H1 (cell line): ENCODE measurements at places on chromosomes 5 and 9.

- no peak for DNase-seq
- H3K36me3 ChIP-seq: no peaks in the 10 kb centered on the region
- no peak overlapping the region for H3K4me3 ChIP-seq
- H3K27me3 ChIP-seq: no peaks in the 10 kb centered on the region
- H3K27ac ChIP-seq: no peak overlapping the region
Observed at GRCh38 chr5:131528682-131529081, 106.3 kb downstream of the RAPGEF6 start.

GRCh38 chr9:136086213-136086881 is 8.7 kb downstream of the NACC2 start:
- H3K36me3 ChIP-seq: no peaks in the 10 kb centered on the region
- no peaks in the 10 kb centered on the region for H3K4me1 ChIP-seq
- no peak for DNase-seq
- H3K4me3 ChIP-seq: no peak overlapping the region
- no peak overlapping the region for H3K27ac ChIP-seq

GRCh38 chr5:146034127-146034526 is 71.2 kb downstream of the PLAC8L1 start:
- no peaks in the 10 kb centered on the region for H3K4me1 ChIP-seq
- no peak for DNase-seq
- H3K36me3 ChIP-seq: no peaks in the 10 kb centered on the region
- no peak overlapping the region for H3K27ac ChIP-seq

GRCh38 chr9:107260437-107261081 is 22.5 kb upstream of the RAD23B start:
- H3K4me3 ChIP-seq: no peak overlapping the region
- no peaks in the 10 kb centered on the region for H3K36me3 ChIP-seq
- DNase-seq: no peak
- H3K27me3 ChIP-seq: no peaks in the 10 kb centered on the region
- no peak overlapping the region for H3K27ac ChIP-seq

- no peaks in the 10 kb centered on the region for H3K27me3 ChIP-seq
- H3K27ac ChIP-seq: no peak overlapping the region
- no peak for DNase-seq
- H3K36me3 ChIP-seq: no peaks in the 10 kb centered on the region
- no peaks in the 10 kb centered on the region for H3K4me1 ChIP-seq
Observed at GRCh38 chr5:170011751-170012150, 31.5 kb upstream of the INSYN2B start.

GRCh38 chr5:170232786-170233185 is at the start of gene C5orf58:
Gene C5orf58, plus strand, starts transcription at chr5:170232985. Its CDS starts 1,992 bp downstream, at chr5:170234977.
- H3K27me3 ChIP-seq: no peaks in the 10 kb centered on the region
- H3K4me1 ChIP-seq: no peaks in the 10 kb centered on the region
- no peak within 1 kb of the TSS for H3K27ac ChIP-seq
- DNase-seq: no peak
- no peaks in the 10 kb centered on the region for H3K36me3 ChIP-seq
